Stimulated activated CD4-positive, alpha-beta T cell treated with anti-CD3 and anti-CD28 coated beads, Interleukin-1b, Interleukin-23, amount 100 ng/mL, for 1 hour (primary cell): ENCODE measurements at places on chromosomes 12 and 14.

- DNase-seq = no peak
These were observed 13.0 kb upstream of the APOBEC1 start for GRCh38 chr12:7678744-7679143.

GRCh38 chr12:69546693-69547438, 38.4 kb upstream of the CCT2 start:
- DNase-seq = no peak

DNA sequence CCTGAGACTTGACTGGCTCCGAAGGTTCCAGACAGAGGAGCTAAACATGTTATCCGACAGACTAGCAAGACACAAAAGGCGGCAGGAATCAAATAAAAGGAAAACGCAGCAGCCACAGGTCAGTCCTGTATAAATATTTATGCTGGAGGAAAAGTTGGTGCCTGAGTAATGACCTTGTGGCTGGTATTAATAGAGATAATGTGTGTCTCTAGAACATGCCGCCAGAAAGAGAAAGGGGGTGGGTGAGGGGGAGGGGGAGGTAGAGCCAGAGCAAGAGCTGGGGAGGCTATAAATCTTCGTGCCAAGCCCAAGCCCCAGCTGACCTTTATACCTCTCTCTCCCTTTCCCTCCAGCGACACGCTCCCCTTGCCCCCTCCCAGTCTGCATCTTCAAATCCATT, 590.4 kb downstream of the MED13L start:
- DNase-seq = no peak

GRCh38 chr14:95471016-95471415, 45.4 kb downstream of the SYNE3 start:
- no peak for DNase-seq

GRCh38 chr12:57944313-57945023, 3.1 kb downstream of the ATP23 start:
- no peak for DNase-seq

DNA sequence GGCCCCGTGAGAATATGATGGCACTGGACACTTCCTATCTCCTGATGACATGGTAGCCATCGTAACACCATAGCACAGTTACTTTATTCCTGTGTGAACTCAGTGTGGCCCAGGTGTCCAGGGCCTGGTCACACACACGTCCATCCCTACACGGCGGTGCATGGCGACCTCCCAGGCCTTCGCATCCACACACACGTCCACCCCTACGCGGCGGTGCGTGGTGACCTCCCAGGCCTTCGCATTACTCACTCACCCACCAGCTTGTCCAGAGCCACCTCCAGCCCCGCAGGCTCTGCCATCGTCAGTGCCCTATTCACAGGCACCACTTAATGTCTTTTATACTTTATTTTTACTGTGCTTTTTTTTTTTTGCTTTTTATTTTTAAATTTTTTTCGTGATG, 39.4 kb upstream of the TEX22 start:
- no peak for DNase-seq

- DNase-seq = no peak
These were observed 11.7 kb upstream of the ANKLE2 start for GRCh38 chr12:132773077-132773955.

DNA sequence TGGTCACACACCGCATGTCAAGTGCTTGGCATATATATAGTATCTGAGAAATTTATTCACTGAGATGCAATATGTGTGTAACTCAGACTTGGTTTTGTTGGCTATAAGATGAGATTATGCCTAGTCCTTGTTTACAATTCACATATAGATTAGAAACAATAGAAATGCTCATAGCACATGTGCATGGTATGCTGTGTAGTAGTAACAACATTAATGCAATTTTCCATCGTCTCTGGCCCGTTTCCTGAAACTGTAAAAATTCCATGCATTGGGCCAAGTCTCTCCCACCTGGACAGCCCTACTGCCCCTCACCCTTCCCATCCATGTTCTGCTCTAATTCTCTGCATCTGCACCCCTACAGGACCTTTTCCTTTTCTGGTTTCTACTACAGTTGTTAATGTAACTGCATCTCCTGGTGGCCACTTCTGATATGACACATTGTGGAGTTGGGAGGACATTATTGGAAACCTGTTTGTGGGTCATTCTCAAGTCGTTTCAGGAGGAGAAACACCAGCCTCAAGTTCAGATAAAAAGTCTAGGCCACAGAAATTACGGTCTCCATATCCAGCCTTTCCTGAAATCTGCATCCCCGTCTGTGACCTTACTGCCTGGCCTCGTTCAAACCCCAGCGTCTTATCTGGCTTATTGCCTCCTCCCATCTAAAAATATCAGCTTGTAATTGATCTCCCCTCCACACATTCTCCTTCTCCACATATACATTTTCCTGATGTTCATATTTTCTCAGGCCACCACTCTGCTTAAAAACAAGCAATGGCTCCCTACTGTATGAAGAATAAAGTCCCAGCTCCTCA, 37.5 kb downstream of the EMP1 start:
- no peak for DNase-seq

- no peak for DNase-seq
These were observed 116.2 kb downstream of the EGLN3 start for GRCh38 chr14:33834466-33835260.
